ENCODE measurements at places on chromosomes 2 and 18. TPM values are rescaled to one million over a fixed set of nuclear protein-coding genes. Genes with fewer than 3 reads are reported as not detected.

HOXD13 gene
- not detected for total RNA-seq

UGT1A8 gene
- total RNA-seq: not detected

AQP12B gene
- total RNA-seq: not detected

C2orf81 gene
- total RNA-seq: 0.28 TPM

ACADL gene
- not detected for total RNA-seq

PPP1R7 gene
- 59.5 TPM for total RNA-seq

CPS1 gene
- 18.0 TPM for total RNA-seq

Measured in pulmonary artery endothelial cell (primary cell).